ENCODE measurements at places on chromosomes 6 and 20. TPM values are rescaled to one million over a fixed set of nuclear protein-coding genes. Genes with fewer than 3 reads are reported as not detected.

- no peak for DNase-seq
Measured at GRCh38 chr20:17316316-17317038, 89.6 kb downstream of the PCSK2 start.

The BCKDHB gene
- total RNA-seq: 33.6 TPM

GRCh38 chr20:55086421-55086820 lies 611.0 kb downstream of the DOK5 start:
- DNase-seq: no peak

GRCh38 chr6:9657994-9658393 lies 756.9 kb downstream of the TFAP2A start:
- DNase-seq: no peak

GRCh38 chr6:16437984-16438383 lies 199.6 kb downstream of the GMPR start:
- DNase-seq: no peak

The PRDM13 gene
- under 0.01 TPM for total RNA-seq

DNA sequence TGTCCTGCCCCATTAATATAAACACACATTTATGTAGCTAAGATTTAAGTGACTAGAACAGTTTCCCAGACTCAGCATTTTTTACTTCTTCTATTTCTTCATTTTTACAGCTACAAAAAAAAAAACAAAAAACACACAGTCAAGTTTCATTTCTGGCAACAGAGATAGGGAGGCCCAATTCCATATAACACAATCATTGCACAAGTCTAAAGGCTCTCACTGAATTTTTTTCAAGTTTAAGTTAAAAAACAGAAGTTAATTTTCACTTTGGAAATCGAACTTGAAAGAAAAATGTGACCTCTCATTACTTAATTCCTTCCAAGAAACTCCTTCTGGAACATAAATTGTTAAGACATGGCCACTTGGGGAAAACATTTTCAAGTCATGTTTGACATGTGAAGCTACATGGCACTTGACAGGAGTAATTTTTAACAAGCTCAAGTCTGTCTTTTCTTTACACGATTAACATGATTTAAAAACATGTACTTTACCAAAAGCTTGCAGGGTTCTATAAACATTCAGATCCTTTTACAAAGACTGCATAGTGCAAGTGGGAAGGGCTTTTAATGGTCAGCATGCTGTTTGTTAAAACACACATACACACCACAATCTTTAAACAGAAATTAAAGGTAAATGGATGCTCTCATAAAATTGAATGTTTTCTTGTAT lies 100.1 kb upstream of the CCDC28A start:
- DNase-seq: no peak

The OR2H2 gene
- total RNA-seq: not detected

GRCh38 chr6:158041788-158042187 lies 60.1 kb downstream of the SYNJ2 start:
- DNase-seq: no peak

DNA sequence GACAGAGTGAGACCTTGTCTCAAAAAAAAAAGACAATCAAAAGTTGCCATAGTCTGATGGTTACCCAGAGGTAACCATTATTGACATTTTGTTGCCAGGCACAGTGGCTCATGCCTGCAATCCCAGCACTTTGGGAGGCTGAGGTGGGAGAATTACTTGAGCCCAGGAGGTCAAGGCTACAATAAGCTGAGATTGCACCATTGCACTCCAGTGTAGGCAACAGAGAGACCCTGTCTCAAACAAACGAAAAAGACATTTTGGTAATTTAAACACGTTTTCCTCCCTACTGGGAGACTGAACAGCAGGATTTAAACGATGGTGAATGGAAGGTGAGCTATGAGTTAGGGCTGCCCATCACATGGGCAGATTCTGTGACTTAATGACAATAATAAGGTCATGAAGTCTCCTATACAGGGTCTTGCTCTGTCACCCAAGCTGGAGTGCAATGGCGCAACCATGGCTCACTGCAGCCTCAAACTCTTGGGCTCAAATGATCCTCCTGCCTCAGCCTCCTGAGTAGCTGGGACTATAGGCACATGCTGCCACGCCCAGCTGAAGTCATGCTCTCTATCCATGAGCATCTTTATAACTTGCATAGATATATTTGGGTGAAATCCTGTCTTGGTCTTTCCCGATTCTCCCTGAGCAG lies 4.2 kb upstream of the ASXL1 start:
- DNase-seq: no peak

GRCh38 chr20:17808357-17808756 lies 108.6 kb downstream of the BANF2 start:
- DNase-seq: no peak

- no peak for DNase-seq
Measured at GRCh38 chr6:82781620-82782204, 283.9 kb downstream of the UBE3D start.

The PKHD1 gene
- 0.11 TPM for total RNA-seq

DNA sequence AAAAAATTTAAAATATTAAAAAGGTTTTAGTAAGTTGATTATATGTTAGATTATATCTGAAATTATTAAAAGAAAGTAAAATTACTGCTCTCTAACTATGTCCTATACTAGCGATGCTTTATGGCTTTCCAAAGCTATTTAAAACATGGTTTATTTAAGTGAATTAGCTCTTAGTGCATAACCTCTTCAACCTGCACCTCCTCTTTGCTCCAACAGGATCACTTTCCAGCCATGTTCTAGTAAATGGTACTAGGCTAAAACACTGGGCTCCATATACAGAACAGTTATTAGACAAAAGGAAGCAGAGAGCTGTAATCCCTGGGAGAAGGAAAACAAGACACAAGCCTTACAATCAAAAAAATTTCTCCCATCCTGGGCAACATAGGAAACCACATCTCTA lies 314.9 kb upstream of the ECI2 start:
- DNase-seq: no peak

- DNase-seq: no peak
Measured at GRCh38 chr6:161130541-161130940, 139.0 kb downstream of the MAP3K4 start.

The TPX2 gene
- total RNA-seq: 191 TPM

The OR2B2 gene
- not detected for total RNA-seq

GRCh38 chr20:8194721-8195120 lies 62.7 kb downstream of the PLCB1 start:
- DNase-seq: no peak

- DNase-seq: no peak
Measured at GRCh38 chr6:1175877-1176276, 136.0 kb upstream of the FOXQ1 start.

- no peak for DNase-seq
Measured at GRCh38 chr20:35902545-35902941, 51.8 kb downstream of the SCAND1 start.

DNA sequence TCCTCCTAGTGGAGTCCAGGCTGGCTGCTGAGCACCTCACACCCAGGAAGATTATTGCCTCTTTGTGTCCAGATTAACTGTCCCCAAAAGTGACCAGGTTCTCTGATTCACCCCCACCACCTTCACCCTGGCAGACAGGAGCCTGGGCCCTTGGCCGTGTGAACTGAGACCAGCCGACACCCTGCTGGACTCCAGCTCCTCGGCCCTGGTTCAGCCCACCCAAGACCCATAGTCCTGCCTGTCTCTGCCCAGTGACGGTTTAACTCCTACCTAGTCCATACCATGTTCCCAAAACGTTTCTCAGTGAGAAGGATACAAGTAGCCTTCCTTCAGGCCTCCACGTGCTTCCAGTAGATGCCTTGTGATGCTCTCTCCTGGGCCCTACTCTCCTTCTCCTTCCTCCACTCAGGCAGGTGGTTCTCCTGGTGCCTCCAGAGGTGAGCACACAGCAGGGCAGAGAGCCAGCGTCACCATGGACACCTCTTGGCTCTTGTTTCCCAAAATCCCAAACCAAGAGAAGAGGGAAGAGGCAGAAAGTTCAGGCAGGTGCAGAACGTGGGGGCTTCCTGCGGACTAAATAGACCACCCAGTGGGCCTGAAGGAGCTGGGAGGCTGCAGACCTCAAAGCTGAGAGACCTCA lies 134.4 kb upstream of the CST7 start:
- DNase-seq: no peak

The PGM3 gene
- 28.6 TPM for total RNA-seq

The OTOR gene
- total RNA-seq: not detected

The MACROD2 gene
- 1.1 TPM for total RNA-seq

DNA sequence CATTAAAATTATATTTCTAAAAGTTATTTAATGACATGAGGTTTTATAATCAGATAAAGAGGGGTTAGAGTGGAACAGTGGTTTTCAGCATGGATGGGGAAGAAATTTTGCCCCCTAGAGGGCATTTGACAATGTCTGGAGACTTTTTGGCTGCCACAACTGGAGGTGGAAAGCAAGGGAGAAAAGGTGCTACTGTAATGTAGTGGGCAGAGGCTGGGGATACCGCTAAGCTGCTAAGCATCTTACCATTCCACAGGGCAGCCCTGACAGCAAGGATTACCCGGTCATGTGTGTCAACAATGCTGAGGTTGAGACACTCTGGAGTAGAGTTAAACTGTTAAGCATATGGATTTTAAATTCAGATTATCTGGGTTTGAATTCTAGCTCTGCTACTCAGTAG lies 52.9 kb upstream of the FABP7 start:
- DNase-seq: peak; percentile 15

GRCh38 chr6:20198775-20199174 lies 13.5 kb downstream of the MBOAT1 start:
- DNase-seq: no peak

GRCh38 chr6:87903323-87903722 lies 144.3 kb upstream of the SPACA1 start:
- no peak for DNase-seq

The OPN5 gene
- not detected for total RNA-seq

- DNase-seq: peak; percentile 63
Measured at GRCh38 chr20:17836303-17836861, 132.2 kb downstream of the SNX5 start.

- DNase-seq: no peak
Measured at GRCh38 chr20:13294522-13294921, 73.4 kb downstream of the ISM1 start.

The CYP39A1 gene
- 0.13 TPM for total RNA-seq

DNA sequence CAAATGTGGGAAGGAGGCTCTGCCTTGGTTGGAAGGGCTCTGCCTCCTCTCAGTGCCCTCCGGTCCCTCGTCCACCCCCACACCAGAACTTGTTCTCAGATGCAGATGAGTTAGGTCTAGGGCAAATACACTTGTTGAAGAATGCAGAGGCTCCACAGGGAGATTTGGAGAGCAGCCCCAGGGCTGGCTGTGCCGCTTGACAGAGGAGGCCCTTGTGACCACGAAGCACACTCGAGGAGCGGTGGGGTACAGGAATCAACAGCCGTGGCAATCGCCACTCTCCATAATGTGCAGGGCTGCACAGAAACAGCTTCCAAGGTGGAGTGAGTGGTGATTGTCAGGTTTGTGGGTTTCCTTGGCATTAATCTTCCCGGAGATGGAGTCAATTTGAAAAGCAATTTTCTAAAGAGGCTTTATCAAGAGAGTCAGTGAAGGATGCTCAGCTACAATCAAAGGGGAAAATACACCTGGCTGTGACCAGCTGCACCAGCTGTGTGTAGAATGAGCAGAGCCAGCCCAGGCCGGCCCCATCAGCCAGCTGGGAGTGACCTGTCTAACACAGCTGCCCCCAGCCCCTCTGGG lies 59.5 kb downstream of the BFSP1 start:
- DNase-seq: no peak

- no peak for DNase-seq
Measured at GRCh38 chr6:36907781-36908180, 22.0 kb downstream of the C6orf89 start.

DNA sequence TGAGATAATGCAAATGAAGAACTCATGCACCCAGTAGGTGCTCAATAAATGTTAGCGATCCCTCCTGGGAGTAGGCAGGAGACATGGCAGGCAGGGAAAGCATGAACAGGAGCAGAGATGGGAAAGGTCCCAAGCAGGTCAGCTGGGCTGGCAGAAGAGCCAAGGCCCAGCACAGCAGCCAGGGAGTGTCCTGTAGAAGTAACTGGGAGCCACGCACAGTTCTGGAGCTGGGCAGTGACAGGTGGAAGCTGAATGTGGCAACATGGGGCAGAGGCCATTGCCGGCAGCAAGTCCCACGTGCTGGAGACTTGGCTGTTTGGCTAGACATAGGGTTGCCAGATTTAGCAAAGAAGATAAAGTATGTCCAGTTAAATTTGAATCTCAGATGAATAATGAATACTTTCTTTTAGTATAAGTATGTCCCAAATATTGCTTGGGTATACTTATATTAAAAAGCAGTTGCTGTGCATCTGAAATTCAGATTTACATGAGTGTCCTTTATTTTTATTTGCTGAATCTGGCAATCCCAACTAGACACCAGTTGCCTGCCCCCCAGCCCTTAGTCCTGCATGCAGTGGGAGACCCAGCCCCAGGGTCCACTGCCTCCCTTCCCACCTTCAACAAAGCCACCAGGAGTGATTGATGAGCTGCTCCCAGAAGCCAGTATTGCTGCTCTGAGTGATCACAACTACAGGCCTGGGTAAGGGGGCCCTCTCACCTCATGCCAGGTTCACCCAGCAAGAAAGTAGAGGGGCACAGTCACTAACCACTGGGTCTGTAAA lies 3.7 kb upstream of the LPIN3 start:
- no peak for DNase-seq

The ADTRP gene
- total RNA-seq: 0.64 TPM

- no peak for DNase-seq
Measured at GRCh38 chr6:128188678-128189077, 287.8 kb upstream of the THEMIS start.

DNA sequence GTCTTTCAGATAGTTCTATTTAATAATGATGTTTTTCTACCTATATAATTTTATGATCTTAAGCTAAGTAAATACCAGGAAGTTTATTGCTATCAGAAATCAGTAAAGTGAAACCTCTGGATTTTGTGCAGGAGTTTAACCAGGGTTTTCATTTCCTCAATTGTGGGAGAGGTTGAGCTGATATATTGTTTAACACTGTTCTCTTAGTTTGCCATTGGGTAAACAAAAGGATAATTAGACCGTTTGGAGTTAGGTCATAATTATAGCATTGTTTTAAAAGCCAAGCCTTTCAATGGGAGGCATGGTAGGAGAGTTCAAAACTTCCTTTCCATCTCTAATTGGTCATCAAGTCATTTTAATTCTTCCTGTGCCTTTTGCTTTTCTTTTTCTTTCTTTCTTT lies 58.7 kb downstream of the STXBP5 start:
- DNase-seq: no peak

GRCh38 chr20:59063358-59064213 lies 21.0 kb upstream of the PRELID3B start:
- DNase-seq: peak; percentile 41

GRCh38 chr20:2816583-2817340 lies 598 bp downstream of the TMEM239 start:
- DNase-seq: no peak

The RNF182 gene
- total RNA-seq: 2.1 TPM

- DNase-seq: peak; percentile 81
Measured at GRCh38 chr6:104705095-104705707, 154.5 kb downstream of the HACE1 start.

GRCh38 chr20:62387933-62388635 lies 1.2 kb downstream of the RPS21 start:
- peak; percentile 40 for DNase-seq

- DNase-seq: no peak
Measured at GRCh38 chr6:140202964-140203515, 828.6 kb upstream of the CITED2 start.

Data from LHCN-M2 (cell line).